ENCODE measurements at places on chromosomes 3 and 15. TPM values are rescaled to one million over a fixed set of nuclear protein-coding genes. Genes with fewer than 3 reads are reported as not detected.

DNA sequence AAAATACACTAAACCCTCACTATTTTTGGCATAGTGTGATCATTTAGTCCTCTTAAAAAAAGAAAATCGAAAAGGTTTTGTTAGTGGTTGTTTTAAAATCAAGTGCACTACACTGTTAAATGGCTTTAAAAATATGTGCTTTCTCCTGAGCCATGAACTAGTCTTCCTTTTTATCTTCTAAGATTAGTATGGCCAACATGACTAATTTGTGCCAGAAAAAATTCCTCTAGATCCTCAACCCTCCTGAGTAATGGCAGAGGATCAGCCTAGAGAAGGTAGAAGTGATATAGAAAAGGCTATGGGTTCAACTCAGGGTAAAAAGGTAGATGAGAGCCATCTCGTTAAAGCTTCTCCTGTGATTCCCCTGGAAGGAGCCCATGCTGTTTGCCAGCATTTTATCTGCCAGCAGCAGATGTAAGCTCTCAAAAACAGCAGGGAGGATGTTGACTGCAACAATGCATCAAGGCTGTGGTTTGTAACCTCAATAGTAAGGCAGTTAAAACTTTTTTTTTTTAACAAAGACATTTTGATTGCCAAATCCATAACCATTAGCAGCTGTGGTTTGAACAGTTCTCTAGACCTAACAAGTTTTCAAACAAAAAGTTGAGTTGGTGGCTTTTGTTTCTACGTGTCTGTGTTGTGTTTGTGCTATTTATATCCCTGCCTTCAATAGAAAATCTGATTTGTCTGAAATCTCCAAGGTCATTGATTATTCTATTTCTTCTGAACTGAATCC lies 30.2 kb upstream of the ZNF609 start:
- peak; percentile 50 for DNase-seq
- no peak overlapping the region for H3K4me3 ChIP-seq
- H3K27ac ChIP-seq = peak overlapping the region; percentile 76
- H3K4me1 ChIP-seq = peaks cover 45% of the 10 kb centered on the region

Gene UNC13C
- not detected for total RNA-seq

- DNase-seq = peak; percentile 19
- H3K4me3 ChIP-seq = no peak overlapping the region
- no peaks in the 10 kb centered on the region for H3K36me3 ChIP-seq
These were observed 7.3 kb downstream of the ACOX2 start for GRCh38 chr3:58529516-58530353.

DNA sequence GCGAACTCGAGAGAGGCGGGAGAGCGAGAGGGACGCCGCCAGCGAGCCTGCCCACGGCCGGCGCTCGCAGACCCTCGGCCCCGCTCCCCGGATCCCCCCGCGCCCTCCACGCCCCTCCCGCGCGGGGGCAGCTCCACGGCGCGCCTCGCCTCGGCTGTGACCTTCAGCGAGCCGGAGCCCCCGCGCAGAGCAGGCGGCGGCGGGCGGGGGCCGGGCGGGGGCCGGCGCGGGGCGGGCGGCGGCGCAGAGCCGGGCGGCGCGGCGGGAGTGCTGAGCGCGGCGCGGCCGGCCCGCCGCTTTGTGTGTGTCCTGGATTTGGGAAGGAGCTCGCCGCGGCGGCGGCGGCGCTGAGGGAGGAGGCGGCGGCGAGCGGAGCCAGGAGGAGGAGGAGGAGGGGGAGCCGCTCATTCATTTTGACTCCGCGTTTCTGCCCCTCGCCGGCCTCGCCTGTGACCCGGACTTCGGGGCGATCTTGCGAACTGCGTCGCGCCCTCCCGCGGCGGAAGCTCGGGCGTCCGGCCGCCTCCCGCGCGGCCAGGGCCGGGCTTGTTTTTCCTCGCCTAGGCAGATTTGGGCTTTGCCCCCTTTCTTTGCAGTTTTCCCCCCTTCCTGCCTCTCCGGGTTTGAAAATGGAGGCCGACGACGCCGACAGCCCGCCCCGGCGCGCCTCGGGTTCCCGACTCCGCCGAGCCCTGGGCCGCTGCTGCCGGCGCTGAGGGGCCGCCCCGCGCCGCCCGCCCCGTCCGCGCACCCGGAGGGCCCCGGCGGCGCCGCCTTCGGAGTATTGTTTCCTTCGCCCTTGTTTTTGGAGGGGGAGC lies 524 bp downstream of the IGF1R start:
- peaks cover 32% of the 10 kb centered on the region for H3K4me1 ChIP-seq
- peak overlapping the region; percentile 94 for H3K27ac ChIP-seq
- no peaks in the 10 kb centered on the region for H3K27me3 ChIP-seq

DNA sequence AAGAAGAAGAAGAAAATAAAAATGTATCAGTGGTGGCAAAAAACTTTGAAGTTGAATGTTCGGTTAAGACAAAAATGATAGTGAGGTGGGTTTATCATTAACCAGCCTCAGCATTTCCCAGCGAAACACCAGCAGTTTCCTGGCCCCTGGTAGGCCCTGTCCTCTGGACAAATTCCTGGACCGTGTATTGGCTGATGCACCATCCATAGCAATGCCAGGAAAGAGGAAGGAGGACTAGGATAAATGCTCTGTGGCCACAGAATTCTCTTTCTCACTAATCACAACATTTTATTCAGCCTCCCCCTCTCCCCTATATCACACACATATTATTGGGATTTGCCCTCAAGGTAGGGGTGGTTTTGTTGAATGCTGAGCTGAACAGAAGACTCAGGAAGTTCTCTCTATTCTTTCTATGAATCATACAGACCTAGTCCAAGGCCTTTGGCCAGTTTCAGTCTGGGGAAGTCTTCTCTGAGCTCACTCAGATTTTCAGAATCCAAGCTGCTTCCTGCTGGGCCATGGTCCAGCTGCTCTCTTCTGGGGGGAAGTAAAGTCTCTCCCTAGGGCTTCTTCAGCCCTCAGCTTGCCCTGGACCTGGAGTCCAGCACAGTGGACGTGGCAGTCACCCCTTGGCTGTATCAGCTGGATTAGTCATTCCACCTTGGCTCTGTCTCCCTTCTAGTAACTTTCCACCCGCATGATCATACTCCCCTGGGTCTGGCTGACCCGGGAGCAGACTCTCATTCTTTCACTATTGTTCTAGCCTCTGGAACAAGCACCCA lies 27.6 kb downstream of the SLC28A1 start:
- DNase-seq = no peak
- peaks cover 2% of the 10 kb centered on the region for H3K27me3 ChIP-seq
- H3K4me3 ChIP-seq = no peak overlapping the region
- H3K36me3 ChIP-seq = no peaks in the 10 kb centered on the region
- H3K4me1 ChIP-seq = peaks cover 6% of the 10 kb centered on the region
- no peak overlapping the region for H3K27ac ChIP-seq

Gene UBA7
- total RNA-seq = 97.7 TPM

DNA sequence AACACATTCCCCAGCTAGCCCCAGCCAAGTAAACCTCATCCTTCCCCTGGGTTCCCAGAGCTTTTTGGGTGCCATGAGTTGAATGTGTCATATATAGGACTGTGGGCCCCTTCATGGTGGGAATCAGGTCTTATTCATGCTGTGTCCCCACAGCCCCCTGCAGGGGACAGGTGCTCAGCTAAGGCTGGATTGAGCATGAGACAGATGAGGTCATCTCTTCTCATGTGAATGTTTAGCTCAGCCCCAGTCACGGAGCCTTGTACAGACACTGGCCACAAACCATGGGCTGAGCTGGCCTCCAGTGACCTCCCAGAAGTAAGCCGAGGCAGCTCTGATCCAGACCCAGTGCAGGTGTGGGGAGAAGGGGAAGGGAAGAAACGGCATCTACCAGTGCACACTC lies 70.7 kb downstream of the C3orf70 start:
- no peaks in the 10 kb centered on the region for H3K4me1 ChIP-seq
- H3K27me3 ChIP-seq = peaks cover 4% of the 10 kb centered on the region
- H3K27ac ChIP-seq = no peak overlapping the region
- H3K36me3 ChIP-seq = no peaks in the 10 kb centered on the region

Gene PLA2G4E
- total RNA-seq = not detected

DNA sequence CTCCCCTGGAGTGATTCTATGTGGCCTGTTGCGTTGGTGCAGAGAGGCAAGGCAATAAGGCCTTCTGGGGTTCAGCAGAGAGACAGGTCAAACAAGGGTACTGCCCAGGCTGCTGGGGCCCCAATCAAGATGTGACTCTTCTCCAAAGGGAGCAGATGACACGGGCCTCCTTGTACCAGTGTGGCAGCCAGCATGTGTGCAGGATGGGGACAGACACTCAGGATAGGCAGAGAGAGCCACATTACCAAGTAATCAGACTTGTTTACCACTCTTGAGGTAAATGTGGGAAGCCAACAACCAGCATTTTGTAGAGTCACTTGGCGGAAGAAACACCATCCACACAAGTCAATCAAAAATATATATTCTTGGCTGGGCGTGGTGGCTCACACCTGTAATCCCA lies 95.3 kb upstream of the DLG1 start:
- no peak overlapping the region for H3K27ac ChIP-seq
- H3K27me3 ChIP-seq = peaks cover 9% of the 10 kb centered on the region
- peaks cover 9% of the 10 kb centered on the region for H3K4me1 ChIP-seq

- peaks cover 10% of the 10 kb centered on the region for H3K36me3 ChIP-seq
- H3K27ac ChIP-seq = no peak overlapping the region
- no peak for DNase-seq
- no peak overlapping the region for H3K4me3 ChIP-seq
- peaks cover 9% of the 10 kb centered on the region for H3K4me1 ChIP-seq
- no peaks in the 10 kb centered on the region for H3K27me3 ChIP-seq
These were observed 20.1 kb upstream of the ZCWPW2 start for GRCh38 chr3:28328188-28329151.

DNA sequence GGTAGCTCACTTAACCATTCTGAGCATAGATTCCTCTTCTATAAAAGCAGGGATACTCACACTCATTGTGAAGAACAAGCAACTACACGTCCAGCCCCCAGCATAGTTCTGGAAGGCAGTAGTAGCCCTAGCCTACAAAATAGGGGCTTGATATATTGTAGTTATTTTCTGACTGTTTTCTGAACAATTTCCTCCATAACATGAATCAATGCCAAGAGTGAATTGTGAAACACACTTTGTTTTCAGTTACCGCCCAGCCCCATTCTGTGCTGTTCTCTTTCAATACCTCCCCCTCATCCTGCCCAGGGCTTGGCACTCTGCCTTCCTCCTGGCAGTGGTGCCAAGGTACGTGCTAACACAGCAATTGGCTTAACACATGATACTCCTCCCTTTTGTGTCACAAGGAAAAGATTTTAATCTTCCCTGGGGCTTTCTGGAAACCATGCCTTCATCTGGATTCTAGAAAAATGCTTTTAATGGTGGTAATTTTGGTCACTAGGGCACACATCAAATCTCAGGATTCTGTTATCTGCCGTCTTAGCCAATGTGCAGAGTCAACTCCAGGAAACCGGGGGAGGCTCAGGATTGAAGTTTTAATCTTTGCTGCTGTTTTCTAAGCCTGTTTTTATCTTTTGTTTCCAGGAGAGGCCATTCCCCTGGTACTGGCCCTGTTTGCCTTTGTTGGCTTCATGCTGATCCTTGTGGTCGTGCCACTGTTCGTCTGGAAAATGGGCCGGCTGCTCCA lies 37.2 kb downstream of the IL20RB start:
- no peak overlapping the region for H3K27ac ChIP-seq
- DNase-seq = peak; percentile 49
- H3K36me3 ChIP-seq = no peaks in the 10 kb centered on the region

Gene PRR20G
- total RNA-seq = not detected

Gene ADAMTS9
- total RNA-seq = not detected

- H3K27ac ChIP-seq = no peak overlapping the region
- H3K27me3 ChIP-seq = peaks cover 12% of the 10 kb centered on the region
- H3K4me3 ChIP-seq = no peak overlapping the region
- DNase-seq = no peak
- no peaks in the 10 kb centered on the region for H3K4me1 ChIP-seq
- no peaks in the 10 kb centered on the region for H3K36me3 ChIP-seq
These were observed 118.0 kb downstream of the ABI3BP start for GRCh38 chr3:100875239-100875638.

Gene AMT
- 2.5 TPM for total RNA-seq

DNA sequence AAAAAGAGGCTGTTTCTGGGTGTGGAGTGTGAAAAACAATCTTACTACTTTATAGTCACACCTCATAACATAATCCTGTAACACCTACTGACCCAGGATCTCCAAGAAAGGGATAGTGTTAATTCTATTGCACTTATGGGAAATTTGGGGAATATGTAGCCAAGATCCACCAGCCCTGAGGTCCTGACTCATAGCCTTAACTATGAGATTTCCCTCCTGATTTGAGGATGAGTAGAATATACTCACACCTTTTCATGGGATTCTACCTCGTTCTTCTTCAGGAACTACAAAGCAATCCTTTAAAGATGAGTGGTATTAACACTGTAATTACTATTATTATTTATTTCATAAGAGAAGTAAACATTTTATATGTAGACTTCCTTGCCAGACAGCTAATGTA lies 315.2 kb downstream of the MECOM start:
- no peak overlapping the region for H3K27ac ChIP-seq
- H3K36me3 ChIP-seq = no peaks in the 10 kb centered on the region
- H3K4me3 ChIP-seq = no peak overlapping the region
- H3K4me1 ChIP-seq = no peaks in the 10 kb centered on the region

DNA sequence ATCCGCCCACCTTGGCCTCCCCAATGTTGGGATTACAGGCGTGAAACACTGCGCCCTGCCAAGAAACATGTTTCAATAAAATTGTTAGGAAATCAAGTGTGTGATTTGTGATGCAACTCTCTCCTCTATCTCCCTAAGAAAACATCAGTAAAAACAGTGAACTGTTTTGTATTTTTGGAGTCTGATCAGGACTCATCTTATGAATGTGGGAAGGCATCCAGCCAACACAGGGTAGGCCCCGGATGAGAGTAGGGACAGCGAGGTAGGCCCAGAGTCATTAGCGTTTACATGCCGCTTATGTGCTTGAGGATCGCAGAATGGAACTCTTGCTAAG lies 884 bp upstream of the GLYCTK start:
- no peak for DNase-seq
- H3K27me3 ChIP-seq = no peaks in the 10 kb centered on the region
- peaks cover 53% of the 10 kb centered on the region for H3K4me1 ChIP-seq

DNA sequence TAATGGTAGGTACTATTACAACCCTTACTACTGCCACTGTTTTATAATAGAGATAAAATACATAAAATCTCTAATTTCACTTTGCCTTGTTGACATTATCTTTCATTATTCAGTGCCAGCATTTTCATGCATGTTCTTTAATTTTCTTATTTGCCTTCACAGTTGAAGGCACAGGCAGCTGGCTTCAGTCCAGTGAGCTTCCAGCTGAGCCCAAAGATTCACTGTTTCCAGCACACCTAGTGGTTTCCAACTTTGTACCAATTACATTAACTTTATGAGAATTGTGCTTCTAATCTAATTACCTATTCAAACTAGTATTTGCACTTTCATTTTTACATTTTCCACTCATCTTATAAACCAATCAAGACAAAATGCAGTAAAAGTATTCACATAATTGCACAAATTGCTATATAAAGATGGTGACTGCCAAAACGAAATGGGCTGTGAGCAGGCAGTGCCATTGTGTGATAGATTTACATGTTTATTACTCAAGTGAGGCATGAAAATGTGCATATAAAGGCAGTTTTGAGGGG lies 228.3 kb downstream of the MFSD1 start:
- H3K36me3 ChIP-seq = no peaks in the 10 kb centered on the region
- DNase-seq = no peak
- no peak overlapping the region for H3K4me3 ChIP-seq
- no peak overlapping the region for H3K27ac ChIP-seq

Measured in activated naive CD4-positive, alpha-beta T cell treated with anti-CD3 and anti-CD28 coated beads for 36 hours (primary cell).